CD4-positive, alpha-beta T cell (primary cell): ENCODE measurements at places on chromosomes 1 and 21.

GRCh38 chr1:195188821-195189220 is 1419.4 kb downstream of the KCNT2 start:
- no peak for DNase-seq

- no peak for DNase-seq
These were observed 10.2 kb downstream of the THEMIS2 start for GRCh38 chr1:27882543-27882903.

DNA sequence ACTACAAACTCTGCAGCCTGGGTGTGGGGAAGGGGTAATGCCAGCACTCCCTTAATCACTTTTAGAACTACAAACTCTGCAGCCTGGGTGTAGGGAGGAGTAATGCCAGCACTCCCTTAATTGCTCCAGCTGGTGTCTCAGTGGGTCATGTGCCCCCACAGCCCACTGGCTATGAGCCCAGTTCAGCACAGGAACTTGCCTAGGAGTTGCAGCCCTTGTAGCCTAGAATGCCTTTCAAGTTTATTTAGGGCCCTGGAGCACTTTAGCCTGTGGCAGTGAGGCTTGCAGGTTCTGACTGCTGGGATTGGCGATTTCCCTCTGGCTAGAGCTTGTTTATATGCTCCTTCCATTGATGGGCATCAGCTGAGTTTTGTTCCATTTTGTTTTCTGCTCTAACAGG is 17.1 kb downstream of the VN1R5 start:
- DNase-seq, result no peak

- DNase-seq, result no peak
These were observed 68.6 kb upstream of the RGS2 start for GRCh38 chr1:192740214-192740613.

- no peak for DNase-seq
These were observed 157.6 kb upstream of the LMO4 start for GRCh38 chr1:87170931-87171598.

GRCh38 chr1:41464885-41465284 is 19.6 kb downstream of the EDN2 start:
- no peak for DNase-seq

- no peak for DNase-seq
These were observed 1.2 kb downstream of the HPDL start for GRCh38 chr1:45327644-45328515.

- DNase-seq, result no peak
These were observed 187.1 kb downstream of the CDC42BPA start for GRCh38 chr1:227131193-227131592.

GRCh38 chr1:118979754-118980575 is 8.2 kb downstream of the TBX15 start:
- DNase-seq, result no peak

DNA sequence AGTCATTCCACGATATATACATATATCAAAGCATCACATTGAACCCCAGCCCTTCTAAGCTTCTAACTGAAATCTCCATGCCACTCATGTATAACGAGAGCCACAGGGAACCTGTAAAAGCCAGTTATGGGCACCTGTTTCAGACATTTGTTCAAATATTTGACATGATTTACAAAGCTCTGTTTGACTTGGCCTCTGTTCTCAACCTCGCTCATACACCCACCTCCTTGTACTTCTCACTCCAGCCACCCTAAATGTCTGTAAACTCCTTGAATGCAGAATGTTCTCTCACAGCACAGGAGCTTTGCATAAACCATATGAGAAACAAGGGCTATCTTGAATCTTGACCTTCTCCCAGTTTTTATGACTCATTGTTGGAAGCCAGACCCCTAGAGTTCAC is 36.9 kb upstream of the CD2 start:
- no peak for DNase-seq

- DNase-seq, result no peak
These were observed 130.4 kb upstream of the F3 start for GRCh38 chr1:94672001-94672400.

- DNase-seq, result no peak
These were observed 17.6 kb downstream of the NES start for GRCh38 chr1:156659661-156659987.

DNA sequence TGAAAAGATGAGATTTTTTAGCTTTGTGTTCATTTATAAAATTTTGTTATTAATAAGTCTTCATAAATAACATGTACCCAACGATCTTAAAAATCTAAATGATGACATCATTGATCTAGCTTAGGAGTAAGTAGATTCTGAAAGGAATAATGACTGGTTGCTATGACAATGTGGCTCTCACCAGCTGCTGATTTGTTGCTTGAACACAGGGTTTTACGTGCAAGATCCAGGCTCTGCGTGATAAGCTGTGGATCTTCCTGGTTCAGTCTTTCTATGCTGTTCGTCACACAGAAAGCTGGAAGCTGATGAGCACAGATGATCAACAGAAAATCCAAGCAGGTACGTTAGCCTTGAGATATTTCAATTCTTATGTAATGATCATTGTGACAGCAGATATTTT is 49.1 kb upstream of the C1orf146 start:
- no peak for DNase-seq

- DNase-seq, result no peak
These were observed 10.7 kb downstream of the RAB42 start for GRCh38 chr1:28602536-28603439.

- DNase-seq, result no peak
These were observed 709 bp downstream of the NECTIN4 start for GRCh38 chr1:161088587-161089110.

- no peak for DNase-seq
These were observed 103.5 kb upstream of the ST6GALNAC5 start for GRCh38 chr1:76763738-76764137.

GRCh38 chr21:45383615-45384201 is 21.3 kb upstream of the COL18A1 start:
- no peak for DNase-seq

DNA sequence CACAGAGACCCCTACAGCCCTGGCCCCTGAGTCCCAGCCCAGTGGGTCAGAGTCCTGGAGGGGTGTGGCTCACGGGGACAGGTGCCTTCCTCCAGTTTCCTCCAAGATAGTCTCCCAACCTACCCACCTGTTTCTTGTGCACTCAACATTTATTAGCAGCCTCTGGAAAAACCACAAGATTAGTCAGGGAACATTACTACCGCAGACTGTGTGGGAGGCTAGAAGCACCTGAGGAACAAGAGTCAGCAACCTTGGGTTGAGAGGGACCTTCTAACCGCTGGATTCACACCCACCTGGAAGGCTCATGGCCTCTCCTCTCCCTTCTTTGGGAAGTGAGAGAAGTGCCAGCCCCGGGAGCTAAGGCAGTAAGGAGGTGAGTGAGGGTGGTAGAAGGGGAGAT is 22.5 kb upstream of the IKBKE start:
- no peak for DNase-seq

- DNase-seq, result no peak
These were observed 853 bp downstream of the USP16 start for GRCh38 chr21:29025328-29025713.

DNA sequence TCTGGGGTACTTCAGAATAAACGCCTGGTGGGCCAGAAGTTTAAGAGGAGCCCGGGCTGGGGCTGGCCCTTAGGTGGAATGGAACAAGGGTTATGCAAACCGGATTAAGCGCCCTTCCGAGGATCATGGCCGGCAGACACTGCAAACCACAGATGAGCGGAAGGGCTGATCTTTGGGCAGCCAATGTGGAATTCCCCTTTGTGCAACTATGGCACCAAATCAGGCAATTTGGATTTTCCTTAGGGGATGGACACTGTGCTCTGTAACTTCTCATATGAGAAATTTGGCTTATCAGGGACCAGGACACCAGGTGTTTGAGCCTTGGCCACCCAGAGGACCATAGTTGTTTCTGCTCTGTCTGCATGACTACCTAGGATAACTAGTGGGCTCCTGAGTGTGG is 5.7 kb upstream of the IL10 start:
- DNase-seq, result no peak

DNA sequence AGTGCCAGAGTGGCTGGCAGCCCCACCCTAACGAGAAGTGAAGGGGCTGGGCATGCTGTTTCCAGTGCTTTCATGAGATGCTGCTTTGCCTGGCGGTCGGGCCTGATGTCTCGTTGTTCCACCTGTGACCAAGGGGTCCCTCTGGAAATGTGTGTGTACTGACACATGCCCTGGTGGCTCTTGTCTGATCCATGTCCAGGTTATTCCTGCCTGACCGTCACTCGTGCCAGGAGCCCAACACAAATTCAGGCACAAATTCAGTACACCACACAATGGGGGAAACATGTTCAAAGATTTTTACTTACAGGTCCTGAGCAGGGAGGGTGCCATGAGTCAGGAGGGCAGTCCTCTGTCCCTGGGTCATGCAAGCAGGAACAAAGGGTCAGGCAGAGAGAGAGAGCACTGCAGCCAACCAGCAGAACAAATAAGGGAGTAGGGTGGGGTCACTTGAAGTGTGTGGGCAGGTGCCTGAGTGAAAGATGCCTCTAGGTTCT is 76.3 kb downstream of the ADARB1 start:
- DNase-seq, result no peak

GRCh38 chr1:228735871-228736586 is 750 bp downstream of the RHOU start:
- DNase-seq, result peak; percentile 28

GRCh38 chr1:233081735-233082134 is 131.3 kb downstream of the NTPCR start:
- DNase-seq, result no peak

DNA sequence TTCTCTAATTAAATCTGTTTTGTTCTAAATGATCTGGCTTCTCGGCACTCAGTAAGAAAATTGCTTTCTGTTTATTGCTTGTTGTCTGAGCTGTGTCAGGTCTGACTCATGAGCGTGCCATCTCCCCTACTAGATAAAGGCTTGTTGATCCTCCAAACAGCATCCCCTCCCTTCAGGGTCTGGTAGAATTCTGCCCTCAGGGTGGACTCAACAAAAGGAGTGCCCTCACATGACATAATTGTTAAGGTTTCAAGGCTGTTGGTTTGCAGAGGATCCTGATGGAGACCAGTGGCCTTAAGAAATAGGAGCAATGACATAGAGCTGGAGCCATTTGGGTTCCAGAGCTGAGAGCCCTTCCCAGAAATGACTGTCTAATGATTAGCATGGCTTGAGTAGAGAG is 36.0 kb upstream of the ATP2B4 start:
- DNase-seq, result no peak

DNA sequence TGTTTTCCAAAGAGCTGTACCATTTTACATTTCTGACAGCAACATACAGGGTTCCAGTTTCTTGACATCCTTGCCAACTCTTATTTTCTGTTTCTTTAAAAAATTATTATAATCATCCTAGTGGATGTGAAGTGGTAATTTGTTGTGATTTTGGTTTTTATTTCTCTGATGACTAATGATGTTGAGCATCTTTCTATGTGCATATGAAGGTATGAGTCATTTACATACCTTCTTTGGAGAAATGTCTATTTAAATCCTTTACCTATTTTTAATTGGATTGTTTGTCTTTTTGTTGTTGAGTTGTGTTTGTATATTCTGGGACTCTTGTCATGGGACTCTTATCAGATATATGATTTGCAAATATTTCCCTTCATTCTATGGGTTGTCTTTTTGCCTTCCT is 20.8 kb upstream of the MPC2 start:
- DNase-seq, result no peak

DNA sequence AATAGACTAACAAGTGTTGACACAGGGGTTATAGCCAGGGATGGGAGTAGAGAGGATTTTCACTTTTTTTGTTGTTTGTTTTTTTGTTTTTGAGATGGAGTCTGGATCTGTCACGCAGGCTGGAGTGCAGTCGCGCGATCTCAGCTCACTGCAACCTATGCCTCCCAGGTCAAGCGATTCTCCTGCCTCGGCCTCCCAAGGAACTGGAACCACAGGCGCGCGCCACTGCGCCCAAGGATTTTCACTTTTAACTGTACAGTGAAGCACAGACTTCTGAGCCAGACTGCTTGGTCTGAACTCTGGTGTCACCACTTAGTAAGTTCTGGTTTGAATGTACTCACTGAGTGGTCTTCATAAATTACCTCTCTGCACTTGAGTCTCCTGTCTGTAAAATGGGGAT is 40.2 kb upstream of the WASF2 start:
- no peak for DNase-seq

- DNase-seq, result no peak
These were observed 99.7 kb upstream of the DYNLT5 start for GRCh38 chr1:66652556-66652955.

- no peak for DNase-seq
These were observed 97.8 kb upstream of the CSF3R start for GRCh38 chr1:36580524-36580923.

- DNase-seq, result no peak
These were observed 426.1 kb downstream of the PLPP3 start for GRCh38 chr1:56153276-56153675.

DNA sequence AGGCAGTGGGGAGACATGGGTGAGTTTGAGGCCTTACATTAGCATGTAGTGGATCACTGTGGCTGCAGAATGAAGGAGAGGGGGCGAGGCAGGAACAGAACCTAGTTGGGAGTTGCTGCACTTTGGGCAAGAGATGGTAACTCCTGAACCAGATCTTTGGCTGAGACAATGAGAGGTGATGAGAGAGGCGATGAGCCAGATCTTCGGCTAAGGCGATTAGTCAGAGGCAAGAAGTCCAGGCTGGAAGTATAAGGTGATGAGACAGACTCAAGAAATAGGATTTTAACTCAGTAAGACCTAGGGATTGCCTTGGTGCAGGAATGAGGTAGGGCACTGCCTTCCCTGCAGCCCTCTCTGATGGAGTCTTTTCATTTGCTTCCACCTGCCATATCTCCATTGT is 9.1 kb upstream of the ARTN start:
- no peak for DNase-seq

DNA sequence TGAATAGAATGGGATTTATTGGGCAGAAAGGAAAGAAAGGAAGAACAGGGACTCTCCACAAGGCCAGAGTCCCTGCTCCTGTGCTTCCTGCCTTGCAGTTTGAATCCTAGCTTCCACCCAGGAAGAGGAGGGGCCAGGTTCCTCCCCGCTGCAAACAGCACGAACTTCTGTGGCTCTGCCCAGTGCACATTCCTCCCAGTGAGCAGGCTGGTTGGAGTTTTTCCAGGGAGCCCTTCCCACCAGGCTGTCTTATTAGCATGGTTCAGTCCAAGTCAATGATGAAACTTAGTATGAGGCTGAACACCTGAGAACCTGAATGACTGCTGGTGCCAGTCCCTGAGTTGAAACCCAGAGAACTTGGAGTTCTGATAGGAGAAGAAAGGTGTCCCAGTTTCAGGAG is 247.2 kb downstream of the DUSP10 start:
- DNase-seq, result no peak

GRCh38 chr1:39159224-39160036 is 45.1 kb upstream of the MACF1 start:
- no peak for DNase-seq
